ENCODE measurements at places on chromosomes 6 and 20.
A peak's percentile ranks its signal among the peaks of the same experiment; 100 is the strongest.

- no peak for DNase-seq
These were observed 751.0 kb downstream of the CD109 start for GRCh38 chr6:74447013-74447412.

GRCh38 chr20:42979720-42980119 lies 210.0 kb downstream of the PTPRT start:
- no peak for DNase-seq

DNA sequence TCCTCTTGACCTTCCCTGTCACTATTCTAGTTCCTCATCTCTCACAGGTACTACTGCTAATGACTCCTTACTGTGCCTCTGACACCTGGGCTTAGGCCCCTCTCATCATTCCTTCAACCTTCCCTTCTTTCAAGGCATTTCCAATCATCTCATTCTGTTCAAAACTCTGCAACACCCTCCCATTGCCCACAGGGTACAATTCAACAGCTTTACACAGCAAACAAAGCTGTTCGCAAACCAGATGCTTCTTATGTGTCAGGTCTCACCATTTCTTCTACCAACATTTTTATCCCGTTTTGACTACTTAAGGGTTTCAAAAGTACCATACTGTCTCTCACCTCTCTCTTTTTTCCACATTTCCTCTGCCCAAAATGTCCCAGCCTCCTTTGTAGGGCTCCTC lies 84.4 kb upstream of the ID4 start:
- DNase-seq: no peak

DNA sequence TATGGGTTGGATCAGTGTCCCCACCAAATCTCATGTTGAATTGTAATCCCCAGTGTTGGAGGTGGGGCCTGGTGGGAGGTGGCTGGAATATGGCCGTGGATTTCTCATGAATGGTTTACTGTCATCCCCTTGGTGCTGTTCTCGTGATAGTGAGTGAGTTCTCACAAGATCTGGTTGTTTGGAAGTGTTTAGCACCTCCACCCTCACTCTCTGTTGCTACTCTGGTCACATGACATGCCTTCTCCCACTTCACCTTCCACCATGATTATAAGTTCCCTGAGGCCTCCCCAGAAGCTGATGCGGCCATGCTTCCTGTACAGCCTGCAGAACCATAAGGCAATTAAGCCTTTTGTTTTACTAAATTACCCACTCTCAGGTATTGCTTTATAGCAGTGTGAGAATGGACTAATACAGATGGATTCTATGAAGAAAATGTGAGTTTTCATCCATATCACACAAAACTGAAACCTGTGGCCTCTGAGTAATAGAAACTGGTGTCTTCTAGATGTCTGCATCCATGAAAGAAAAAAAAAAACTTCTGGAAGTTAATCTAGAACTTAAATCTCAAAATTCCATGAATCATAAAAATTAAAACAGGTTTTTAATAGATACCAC lies 39.3 kb downstream of the MBOAT1 start:
- no peak for DNase-seq

GRCh38 chr20:1124421-1124820 lies 6.0 kb downstream of the PSMF1 start:
- no peak for DNase-seq

DNA sequence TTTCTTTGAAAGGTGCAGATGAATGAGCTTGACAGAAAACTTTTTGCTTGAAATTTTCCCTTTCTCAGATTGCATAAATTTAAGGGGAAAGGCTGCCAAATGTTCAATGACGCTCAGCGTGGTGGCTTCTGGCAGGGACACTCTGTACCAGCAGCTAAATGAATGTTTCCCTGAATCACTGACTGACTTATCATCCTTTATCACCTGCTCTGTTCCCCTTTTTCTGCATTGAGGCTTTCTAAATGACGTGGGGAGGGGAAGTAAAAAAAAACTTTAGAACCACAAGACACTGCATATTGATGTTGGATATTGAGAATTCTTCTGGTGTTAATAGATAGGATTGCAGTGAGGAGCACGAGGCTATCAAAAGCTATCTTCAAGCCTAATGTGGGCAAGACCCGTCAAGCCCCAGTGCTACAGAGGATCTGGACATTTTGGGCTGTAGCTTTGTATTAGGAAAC lies 46.9 kb upstream of the ENPP5 start:
- no peak for DNase-seq

DNA sequence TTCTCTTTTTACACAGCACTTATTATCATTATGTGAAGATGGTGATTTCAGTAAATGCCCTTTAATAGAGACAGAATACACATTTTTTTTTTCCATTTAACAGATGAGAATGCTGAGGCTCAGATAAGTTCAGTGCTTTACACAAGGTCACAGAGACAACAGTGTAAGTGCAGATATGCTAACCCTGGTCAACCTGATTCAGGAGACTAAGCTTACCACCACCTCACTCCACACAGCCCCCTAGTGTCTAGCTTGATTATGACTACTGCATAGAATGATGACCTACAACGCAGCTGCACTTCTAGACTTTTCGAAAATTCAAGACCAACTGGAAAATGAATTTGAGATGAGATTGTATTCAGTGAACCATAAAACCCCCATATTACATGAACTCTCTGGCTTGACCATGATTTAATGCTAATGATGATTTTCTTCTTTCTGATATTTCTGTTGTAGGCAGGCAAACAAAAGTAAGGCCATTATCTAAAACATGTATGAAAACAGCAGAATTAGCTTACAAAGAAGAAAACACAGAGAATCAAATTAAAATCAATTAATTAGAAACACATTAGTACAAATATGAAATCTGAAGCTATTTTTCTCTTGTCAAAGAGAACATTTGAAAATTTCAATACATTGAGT lies 212.1 kb upstream of the PHACTR1 start:
- DNase-seq: no peak

DNA sequence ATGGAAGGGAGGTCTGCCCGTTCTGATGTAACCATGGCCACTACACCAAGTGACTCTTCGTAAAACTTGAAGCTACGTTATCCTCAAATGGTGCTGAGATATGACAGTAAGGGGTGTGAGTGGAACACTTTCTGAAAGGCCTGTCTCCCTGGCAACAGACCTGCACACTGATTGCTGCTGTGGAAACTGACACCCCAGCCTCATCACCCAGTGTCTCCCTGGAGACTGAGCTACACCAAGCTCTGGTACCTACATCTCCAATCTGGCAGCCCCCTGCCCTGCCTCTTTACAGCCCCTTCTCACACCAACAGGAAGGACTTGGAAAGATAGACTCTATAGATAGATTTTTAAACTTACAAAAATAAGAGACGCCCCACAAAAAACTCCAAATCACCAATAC lies 13.2 kb downstream of the PI16 start:
- DNase-seq: no peak

GRCh38 chr6:39496915-39497314 lies 174.4 kb upstream of the KCNK16 start:
- no peak for DNase-seq

DNA sequence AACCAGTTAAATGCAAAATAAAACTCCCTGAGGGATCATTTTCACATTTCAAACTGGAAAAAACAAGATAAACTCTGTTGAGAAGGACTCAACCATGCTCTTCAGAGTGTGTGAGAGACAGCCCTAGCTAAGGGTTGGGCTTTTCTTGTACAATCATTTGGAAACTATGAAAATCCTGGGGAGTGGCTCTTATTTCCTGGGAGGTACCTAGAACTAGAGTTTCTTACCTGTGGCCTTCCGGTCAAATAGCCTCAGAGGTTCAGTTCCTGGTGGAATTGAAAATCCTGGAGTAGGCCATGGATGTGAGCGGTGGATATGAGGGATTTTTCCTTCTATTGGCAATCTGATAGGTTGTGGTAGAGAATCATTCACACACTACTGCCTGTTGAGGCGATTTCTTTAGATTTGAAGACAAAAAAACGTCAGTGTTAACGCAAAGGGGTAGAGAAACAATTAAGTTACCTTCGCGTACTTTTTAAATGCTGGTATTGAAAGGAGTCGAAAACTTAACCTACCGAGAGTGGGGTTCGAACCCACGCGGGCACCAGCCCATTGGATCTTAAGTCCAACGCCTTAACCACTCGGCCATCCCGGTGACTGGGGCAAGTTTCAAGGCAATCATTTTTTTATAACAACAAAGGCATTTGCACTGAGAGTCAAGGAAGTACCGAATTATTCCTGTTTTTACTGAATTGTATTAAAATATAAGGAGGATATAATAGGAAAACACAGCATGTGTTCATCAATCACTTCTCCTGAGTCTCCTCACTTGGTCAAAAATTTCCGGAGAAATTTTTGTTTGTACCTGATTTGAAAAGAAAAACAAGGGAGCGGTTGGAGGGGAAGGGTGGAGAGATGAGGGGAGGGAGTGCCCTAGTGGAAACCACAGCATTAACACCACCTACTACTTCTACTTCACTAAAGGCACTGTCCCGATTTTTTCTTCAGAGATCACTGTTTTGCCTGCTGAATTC lies 191.3 kb downstream of the OR2B2 start:
- DNase-seq: peak; percentile 56

DNA sequence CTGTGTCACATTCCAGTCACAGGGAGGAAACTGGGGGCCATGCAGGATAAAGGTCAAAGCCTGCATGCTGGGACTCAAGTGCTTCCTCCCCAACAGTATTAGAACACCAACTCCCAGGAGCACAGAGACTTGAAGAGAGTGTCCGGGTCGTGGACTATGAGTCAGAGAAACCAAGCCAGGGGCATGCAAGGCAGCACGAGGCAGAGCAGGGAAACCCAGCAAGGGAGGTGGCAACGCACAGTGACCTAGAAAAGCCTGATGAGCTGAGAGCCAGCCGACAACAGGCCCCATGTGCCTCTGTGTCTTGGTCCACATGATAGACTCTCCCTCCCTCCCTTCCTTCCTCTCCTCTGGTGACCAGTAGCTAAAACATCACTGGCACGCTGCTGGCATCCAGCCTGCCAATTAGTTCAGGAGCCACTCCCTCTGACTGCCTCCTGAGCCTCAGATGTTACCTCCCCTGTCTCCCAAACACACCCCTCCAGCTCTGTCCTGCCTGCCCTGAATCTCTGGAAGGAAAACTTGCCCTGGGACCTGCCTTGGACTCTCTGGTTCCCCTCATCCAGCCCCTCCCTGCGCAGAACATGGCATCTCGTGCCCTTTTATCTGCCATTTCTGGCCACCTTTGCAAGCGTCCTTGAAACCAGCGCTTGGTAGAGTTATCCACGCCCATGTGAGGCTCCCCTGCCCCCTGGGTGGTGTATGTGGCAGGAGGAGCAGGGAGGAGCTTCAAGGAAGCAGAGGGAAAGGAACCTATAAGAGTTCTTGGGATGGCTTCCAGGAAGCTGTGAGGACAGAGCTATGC lies 16.2 kb upstream of the RNF39 start:
- peak; percentile 57 for DNase-seq

- no peak for DNase-seq
These were observed 3.1 kb upstream of the MAP7 start for GRCh38 chr6:136553166-136553787.

- no peak for DNase-seq
These were observed 50.6 kb upstream of the MAP7 start for GRCh38 chr6:136600818-136601217.

- peak; percentile 69 for DNase-seq
These were observed at the start of gene DEK for GRCh38 chr6:18264219-18264922. DEK (minus strand) TSS chr6:18264530; CDS start chr6:18263987, 543 bp downstream.

DNA sequence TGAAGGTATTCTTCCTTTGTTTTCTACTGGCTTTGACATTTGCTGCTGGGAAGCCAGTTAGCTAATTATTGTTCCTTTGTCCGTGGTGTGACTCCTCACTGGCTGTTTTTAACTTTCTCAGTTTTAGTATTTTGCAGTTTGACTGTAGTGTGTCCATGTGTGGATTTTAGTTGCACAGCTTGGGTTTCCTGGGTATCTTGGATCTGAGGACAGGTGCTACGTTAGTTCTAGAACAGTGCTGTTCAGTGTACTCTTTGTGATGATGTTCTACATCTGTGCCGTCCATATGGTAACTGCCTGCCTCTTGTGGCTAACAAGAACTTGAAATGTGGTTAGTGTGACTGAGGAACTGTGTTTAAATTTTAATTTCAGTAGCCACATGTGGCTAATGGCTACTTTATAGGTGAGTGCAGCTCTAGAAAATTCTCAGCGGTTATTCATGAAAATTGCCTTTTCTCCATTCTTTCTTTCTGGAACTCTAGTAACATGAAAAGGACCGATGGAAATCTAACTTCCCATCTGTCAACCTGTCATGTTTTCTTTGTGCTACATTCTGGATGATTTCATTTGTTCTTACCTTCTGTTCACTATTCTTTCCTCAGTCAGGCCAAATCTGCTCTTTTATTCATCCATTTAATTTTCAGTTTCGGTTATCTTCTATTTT lies 7.4 kb downstream of the SNX9 start:
- DNase-seq: no peak

GRCh38 chr6:28808383-28808782 lies 115.4 kb downstream of the TRIM27 start:
- no peak for DNase-seq

DNA sequence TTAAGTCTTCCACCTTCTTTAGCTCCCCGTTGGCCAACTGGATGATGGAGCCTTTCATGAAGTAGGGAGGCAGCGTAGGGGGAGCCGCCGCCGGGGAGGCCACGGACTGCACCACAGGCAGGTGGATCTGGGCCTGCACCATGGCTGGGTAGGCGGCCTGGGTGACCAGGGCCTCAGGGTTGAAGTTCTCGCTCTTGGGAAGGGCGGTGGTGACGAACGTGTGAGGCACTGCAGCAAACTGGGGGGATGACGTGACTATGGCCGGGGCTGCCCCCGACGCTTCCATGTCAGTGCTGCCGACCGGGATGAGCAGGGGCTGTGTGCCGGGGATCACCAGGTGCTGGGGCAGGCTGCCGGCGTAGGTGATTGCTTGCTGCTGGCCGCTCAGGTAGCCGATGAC lies 88.1 kb downstream of the GMPR start:
- no peak for DNase-seq

GRCh38 chr6:167762259-167762962 lies 64.3 kb upstream of the AFDN start:
- DNase-seq: no peak

- peak; percentile 79 for DNase-seq
These were observed 66.2 kb upstream of the SNX9 start for GRCh38 chr6:157756708-157757429.

DNA sequence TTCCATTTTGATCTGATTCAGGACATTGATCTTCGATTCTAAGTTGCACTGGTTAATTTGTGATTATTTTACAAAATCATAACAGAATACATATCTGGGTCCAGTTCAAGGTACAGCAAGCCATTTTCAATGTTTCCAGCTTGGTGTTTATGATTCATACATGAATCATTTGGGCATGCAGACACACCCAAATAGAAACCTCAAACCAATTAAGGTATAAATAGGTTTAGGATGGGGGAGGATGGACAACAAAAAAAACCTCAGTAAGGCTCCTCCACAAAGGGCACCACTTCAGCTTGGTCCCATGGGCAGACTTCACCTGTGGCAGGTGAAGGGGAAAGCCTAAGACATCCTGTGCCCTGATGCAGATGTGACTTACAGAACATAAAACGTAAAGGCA lies 192.7 kb downstream of the KHDC1L start:
- no peak for DNase-seq

DNA sequence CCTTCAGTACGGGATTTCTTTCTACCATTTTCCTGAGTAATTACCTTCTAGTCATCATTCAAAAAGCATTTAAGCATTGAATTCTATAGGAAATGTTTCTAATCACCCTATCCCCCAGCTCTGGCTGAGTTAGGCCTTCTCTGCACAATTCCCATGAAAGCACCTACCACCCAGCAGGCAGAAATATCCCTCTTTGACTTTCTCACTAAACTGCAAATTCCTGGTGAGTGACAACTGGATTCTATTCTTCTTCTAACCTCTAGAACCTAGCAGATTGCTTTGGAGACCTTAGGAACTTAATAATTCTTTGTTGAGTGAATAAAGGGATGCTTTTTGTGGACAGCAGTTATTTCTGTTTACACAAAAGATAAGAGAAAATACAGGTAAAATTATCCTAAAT lies 328.7 kb downstream of the LAMA2 start:
- no peak for DNase-seq
